ENCODE measurements at places on chromosomes 13 and 19. TPM values are rescaled to one million over a fixed set of nuclear protein-coding genes. Genes with fewer than 3 reads are reported as not detected.

GRCh38 chr13:107441279-107441678, 774.1 kb downstream of the LIG4 start:
- H3K27me3 ChIP-seq, result no peaks in the 10 kb centered on the region
- DNase-seq, result no peak
- H3K36me3 ChIP-seq, result no peaks in the 10 kb centered on the region
- no peak overlapping the region for H3K27ac ChIP-seq

Gene RRAS
- total RNA-seq, result 170 TPM

Gene PNKP
- total RNA-seq, result 69.8 TPM

- DNase-seq, result no peak
- H3K27ac ChIP-seq, result no peak overlapping the region
- peaks cover 5% of the 10 kb centered on the region for H3K36me3 ChIP-seq
- no peaks in the 10 kb centered on the region for H3K27me3 ChIP-seq
Observed at GRCh38 chr13:97388373-97388772, 45.6 kb upstream of the RAP2A start.

GRCh38 chr13:73450583-73450982, 391.8 kb downstream of the KLF5 start:
- no peak for DNase-seq
- H3K27ac ChIP-seq, result no peak overlapping the region
- no peak overlapping the region for H3K4me3 ChIP-seq

Gene HSD17B14
- total RNA-seq, result 26.4 TPM

Gene NCCRP1
- not detected for total RNA-seq

Gene PBX4
- total RNA-seq, result 3.7 TPM

- H3K27ac ChIP-seq, result peak overlapping the region; percentile 96
- no peak for DNase-seq
- no peaks in the 10 kb centered on the region for H3K27me3 ChIP-seq
- peak overlapping the region; percentile 59 for H3K4me3 ChIP-seq
- no peaks in the 10 kb centered on the region for H3K36me3 ChIP-seq
Observed at GRCh38 chr13:97224544-97225300, 2.6 kb downstream of the MBNL2 start.

DNA sequence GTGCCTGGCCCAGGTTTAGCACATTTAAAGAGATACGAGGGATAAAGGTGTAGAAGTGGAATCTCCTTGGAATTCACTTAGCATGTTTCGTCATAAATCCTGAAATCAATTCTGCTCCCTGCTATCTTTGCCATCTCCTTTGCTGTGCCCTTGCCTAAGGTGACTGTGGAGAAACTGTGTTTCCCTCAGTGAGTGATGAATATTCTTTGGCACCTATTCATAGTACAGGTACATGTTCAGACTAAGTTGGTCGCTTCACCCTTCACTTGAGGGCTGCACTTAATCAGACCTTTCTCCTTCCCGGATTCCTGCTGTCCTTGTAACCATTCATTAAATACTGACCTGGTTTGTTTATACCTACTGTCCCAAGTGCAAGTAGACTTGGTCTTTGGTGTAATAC, 17.8 kb downstream of the PCCA start:
- H3K27ac ChIP-seq, result no peak overlapping the region
- H3K4me3 ChIP-seq, result no peak overlapping the region
- no peaks in the 10 kb centered on the region for H3K36me3 ChIP-seq
- no peak for DNase-seq

GRCh38 chr13:38303816-38304320, 45.8 kb upstream of the UFM1 start:
- H3K4me1 ChIP-seq, result no peaks in the 10 kb centered on the region
- DNase-seq, result no peak
- no peaks in the 10 kb centered on the region for H3K36me3 ChIP-seq
- H3K4me3 ChIP-seq, result no peak overlapping the region
- H3K27me3 ChIP-seq, result no peaks in the 10 kb centered on the region
- H3K27ac ChIP-seq, result no peak overlapping the region

DNA sequence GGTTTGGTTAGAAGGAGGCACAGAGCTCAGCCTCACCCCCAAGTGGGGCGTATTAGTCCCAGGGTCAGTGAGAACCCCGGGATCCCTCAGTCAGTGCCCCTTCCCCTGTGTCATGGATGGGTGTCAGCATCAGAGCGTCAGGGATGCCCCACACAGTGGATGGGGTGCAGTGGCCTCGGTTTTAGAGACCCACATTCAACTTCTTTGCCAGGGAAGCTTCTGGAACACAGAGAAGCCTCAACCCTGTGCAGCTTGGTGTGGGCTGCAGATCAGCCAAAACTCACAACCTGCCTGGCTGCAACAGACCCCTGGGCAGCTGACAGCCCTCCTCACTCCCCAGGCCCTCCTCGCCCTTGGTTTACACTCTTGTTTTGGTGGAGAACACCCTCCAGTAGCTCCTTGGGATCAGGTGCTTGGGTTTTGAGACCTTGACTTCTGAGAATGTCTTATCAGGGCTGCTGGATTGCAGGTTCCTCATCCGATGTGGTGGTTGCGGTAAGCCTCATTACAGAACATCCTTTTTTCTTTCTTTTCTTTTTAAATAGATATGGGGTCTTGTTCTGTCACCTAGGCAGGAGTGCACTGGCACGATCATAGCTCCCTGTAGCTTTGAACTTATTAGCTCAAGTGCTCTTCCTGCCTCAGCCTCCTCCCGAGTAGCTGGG, 11.0 kb downstream of the ZNF333 start:
- no peaks in the 10 kb centered on the region for H3K4me1 ChIP-seq
- peaks cover 18% of the 10 kb centered on the region for H3K36me3 ChIP-seq
- DNase-seq, result no peak
- H3K27me3 ChIP-seq, result no peaks in the 10 kb centered on the region

Gene FXYD3
- 14.4 TPM for total RNA-seq

- peak overlapping the region; percentile 13 for H3K27ac ChIP-seq
- DNase-seq, result peak; percentile 24
- no peaks in the 10 kb centered on the region for H3K27me3 ChIP-seq
- H3K4me3 ChIP-seq, result no peak overlapping the region
- no peaks in the 10 kb centered on the region for H3K36me3 ChIP-seq
Observed at GRCh38 chr13:102310691-102311418, 91.0 kb downstream of the FGF14 start.

DNA sequence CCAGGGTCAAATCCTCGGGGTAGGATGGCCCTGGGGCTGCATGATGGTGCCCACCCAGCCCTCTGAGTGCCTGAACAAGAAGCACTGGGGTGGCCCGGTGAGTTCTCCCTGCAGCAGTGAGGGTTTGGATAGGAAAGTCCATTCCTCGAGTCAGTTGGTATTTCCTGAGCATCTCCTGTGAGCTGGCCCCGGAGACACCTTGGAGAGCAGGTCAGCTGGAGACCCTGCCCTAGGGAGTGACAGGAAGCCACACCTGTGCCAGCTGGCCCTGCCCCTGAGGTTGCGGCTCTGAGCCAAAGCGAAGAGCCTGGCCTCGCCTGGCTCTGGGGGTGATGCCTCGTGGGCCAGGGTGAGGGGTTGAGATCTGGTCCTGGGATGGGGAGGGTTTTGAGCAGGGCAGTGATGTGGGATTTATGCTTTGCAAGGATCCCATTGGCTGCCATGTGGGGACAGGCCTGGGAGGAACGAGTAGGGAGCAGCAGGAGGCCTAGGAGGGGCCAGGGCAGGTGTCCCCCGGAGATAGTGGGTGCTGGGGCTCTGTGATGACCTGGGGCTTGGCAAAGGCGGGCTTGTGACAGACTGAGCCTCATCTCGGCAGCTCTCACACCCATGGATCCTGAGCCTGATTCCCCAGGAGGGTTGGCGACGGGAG, 16.0 kb downstream of the CRTC1 start:
- peak overlapping the region; percentile 64 for H3K27ac ChIP-seq
- H3K27me3 ChIP-seq, result no peaks in the 10 kb centered on the region
- no peak for DNase-seq
- no peaks in the 10 kb centered on the region for H3K4me1 ChIP-seq
- H3K36me3 ChIP-seq, result no peaks in the 10 kb centered on the region

GRCh38 chr13:22252281-22252830, 581.5 kb downstream of the FGF9 start:
- no peaks in the 10 kb centered on the region for H3K27me3 ChIP-seq
- no peak for DNase-seq
- H3K27ac ChIP-seq, result no peak overlapping the region
- H3K4me3 ChIP-seq, result no peak overlapping the region

- no peak overlapping the region for H3K4me3 ChIP-seq
- no peak overlapping the region for H3K27ac ChIP-seq
- H3K36me3 ChIP-seq, result no peaks in the 10 kb centered on the region
Observed at GRCh38 chr19:48510421-48511268, 990 bp downstream of the LMTK3 start.

Gene OR7A5
- total RNA-seq, result 0.42 TPM

DNA sequence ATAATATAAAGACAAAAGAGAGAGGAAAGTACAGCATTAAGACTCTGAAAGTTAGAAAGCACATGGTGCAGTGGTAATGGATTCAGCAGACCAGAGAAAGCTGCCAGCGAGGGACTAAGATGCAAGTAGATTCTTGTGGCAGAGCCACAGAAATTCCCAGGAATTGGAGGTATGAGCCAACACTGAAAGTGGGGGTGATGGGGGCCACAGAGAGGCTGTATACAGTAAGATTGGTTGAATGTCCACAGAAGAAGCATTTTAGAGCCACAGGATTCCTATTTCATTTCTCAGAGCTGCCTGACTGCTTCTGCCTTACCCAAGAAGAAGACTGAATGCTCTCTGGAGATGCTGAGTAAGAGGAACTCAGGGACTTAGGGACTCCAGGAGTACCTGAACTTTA, 295.0 kb downstream of the LMO7 start:
- no peak overlapping the region for H3K27ac ChIP-seq
- no peak for DNase-seq
- no peaks in the 10 kb centered on the region for H3K36me3 ChIP-seq
- no peaks in the 10 kb centered on the region for H3K27me3 ChIP-seq

DNA sequence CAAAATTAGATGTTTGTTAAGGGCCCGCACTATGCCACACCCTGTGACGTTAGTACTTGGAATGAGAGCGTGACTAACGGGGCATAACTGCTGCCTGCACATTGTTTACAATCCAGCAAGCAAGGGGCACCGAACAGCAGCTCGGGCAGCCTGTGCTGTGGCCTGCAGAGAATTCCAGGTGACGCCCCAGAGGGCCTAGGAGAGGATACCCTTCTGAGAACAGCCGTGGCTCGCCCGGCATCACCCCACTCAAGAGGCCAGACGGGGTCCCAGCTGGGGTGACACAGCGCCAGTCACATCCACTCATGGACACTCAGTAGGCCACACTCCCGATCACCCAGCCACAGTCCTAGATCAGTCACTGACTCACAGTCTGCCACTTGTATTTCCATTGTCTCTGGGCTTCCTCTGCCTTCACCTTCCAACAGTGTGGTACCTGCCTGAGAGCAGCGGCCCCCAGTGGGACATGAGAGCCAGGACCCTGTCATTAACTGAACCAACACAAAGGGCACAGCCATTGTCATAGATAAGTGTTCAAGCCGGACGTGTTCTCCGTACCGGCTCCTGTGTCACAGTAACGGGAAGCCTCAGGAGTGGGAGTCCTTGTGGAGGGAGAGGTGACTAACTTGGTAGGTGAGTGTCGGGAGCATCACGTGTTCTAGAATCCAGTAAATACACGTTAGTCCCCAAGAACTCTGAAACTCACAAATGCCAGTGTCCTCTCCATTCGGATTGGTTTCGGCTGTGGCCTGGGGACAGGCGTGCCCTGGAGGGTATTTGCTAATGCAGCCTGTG, 7.5 kb downstream of the ZNF331 start:
- no peak overlapping the region for H3K27ac ChIP-seq
- DNase-seq, result no peak
- no peak overlapping the region for H3K4me3 ChIP-seq
- H3K4me1 ChIP-seq, result no peaks in the 10 kb centered on the region

DNA sequence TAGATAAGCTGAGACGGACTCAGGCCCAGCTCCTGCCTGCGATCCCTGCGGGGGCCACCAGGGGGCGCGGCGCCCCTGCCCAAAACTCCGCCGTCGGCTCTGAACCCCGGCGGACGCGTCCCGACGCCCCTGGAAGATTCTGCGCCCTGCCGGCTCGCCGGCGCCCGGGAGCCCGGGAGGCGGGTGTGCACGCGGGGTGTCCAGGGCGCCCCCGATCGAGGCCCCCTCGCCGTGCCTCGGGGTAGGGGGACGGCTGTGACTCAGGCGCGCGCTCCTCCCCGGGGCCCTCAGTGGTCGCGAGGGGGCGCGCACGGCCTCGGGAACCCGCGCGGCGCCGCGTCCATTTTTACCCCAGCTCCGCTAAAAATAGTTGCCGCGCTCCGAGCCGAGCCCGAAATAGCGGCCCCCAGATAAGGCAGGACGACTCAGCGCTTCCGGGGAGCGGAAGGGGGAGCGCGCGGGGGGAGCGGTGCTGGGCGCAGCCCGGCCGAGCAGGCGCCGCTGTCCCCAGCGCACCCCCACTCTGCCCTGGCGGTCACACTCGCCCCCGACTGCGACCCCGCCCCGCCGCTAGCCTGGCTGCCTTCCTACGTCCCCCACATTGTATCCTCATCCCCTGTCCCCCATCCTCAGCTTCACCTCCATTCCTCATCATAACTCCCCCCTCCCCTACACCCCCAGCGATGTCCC, 16.0 kb upstream of the ERCC1 start:
- peak overlapping the region; percentile 91 for H3K27ac ChIP-seq
- H3K27me3 ChIP-seq, result no peaks in the 10 kb centered on the region
- peak; percentile 73 for DNase-seq
- peak overlapping the region; percentile 71 for H3K4me3 ChIP-seq

DNA sequence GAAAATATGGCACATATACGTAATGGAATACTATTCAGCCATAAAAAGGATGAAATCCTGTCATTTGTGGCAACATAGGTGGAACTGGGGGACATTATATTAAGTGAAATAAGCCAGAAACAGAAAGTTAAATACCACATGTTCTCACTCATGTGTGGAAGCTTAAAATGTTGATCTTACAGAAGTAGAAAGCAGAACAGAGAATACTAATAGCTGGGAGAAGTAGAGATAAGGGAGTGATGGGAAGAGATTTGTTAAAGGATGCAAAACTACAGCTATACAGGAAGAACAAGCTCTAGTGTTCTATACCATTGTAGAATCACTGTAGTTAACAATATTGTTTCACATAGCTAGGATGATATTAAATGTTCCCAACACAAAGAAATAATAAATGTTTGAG, 68.1 kb downstream of the RUBCNL start:
- H3K27ac ChIP-seq, result no peak overlapping the region
- H3K4me3 ChIP-seq, result no peak overlapping the region
- H3K4me1 ChIP-seq, result no peaks in the 10 kb centered on the region
- DNase-seq, result no peak
- H3K36me3 ChIP-seq, result no peaks in the 10 kb centered on the region

DNA sequence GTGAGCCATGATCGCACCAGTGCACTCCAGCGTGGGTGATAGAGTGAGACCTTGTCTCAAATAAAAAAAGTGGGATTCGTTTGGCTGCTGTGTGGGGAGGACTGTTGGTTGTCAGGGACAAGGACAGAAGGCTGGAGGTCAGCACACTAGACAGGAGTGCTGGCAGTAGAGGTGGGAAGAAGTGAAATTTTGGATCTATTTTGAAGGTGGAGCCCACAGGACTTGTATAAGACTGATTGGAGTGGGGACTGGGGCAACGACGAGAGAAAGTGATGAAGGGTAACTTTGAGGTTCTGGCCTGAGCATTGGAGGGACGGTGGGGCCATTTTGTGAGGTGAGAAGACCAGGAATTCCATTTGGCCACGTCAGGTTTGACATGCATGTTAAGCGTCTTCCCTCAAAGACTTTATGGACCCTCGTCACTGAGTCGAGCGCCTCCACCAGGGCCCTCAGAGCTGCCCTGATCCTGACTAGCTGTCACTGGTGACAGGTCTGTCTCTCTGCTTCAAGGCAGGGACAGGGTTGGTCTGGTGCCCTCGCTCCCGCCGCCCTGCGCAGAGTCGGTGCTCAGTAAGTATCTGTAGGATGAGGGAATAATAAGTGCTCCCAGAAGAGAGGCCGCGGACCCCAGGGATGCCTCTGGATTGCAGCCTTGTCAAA, 673 bp downstream of the CTU1 start:
- peaks cover 12% of the 10 kb centered on the region for H3K4me1 ChIP-seq
- no peaks in the 10 kb centered on the region for H3K27me3 ChIP-seq
- peaks cover 35% of the 10 kb centered on the region for H3K36me3 ChIP-seq

Gene NEK5
- total RNA-seq, result 0.30 TPM
